ENCODE measurements at places on chromosomes 4 and X.

DNA sequence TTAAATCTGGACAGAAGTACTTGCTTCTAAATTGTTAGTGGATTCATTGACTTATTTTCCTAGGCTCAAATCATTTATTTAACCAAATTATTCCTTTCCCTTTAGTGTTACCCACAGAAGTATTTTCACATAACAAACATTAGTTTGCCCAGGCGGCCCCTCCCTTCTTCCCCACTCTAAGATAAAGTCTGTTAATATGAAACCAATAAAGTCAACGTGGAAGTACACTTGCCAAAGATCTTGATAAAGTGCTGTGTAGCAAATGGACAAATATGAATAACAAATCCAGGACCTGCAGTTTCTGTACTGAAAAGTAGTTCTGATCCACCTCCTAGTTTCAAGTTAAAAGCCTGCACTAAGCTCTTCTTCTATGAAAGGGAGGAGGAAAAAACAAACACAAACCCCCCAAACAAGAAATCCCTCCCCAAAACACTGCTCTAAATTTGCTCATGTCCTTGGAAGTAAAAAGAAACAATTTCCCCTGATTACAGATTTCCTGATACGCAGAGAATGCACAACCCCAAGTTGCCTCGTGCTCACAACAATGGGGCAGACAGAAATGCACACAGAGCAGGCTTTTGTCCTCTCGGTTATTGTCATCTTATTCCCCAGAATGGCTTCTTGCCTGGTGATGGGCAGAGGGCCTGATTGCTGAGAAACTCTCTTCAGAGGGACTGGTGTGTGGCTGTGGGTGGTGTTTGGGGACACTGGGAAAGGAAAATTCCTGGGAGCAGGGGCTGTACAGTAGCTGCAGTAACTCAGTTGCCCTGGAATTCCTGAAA is 23.2 kb downstream of the TMSB4X start:
- H3K4me3 ChIP-seq: no peak overlapping the region
- DNase-seq: no peak
- no peak overlapping the region for H3K27ac ChIP-seq
- no peaks in the 10 kb centered on the region for H3K36me3 ChIP-seq
- peaks cover 4% of the 10 kb centered on the region for H3K4me1 ChIP-seq
- H3K27me3 ChIP-seq: no peaks in the 10 kb centered on the region

GRCh38 chrX:118652717-118653116 is 74.7 kb upstream of the IL13RA1 start:
- no peaks in the 10 kb centered on the region for H3K36me3 ChIP-seq
- no peak overlapping the region for H3K27ac ChIP-seq
- no peak for DNase-seq
- no peak overlapping the region for H3K4me3 ChIP-seq
- no peaks in the 10 kb centered on the region for H3K27me3 ChIP-seq

DNA sequence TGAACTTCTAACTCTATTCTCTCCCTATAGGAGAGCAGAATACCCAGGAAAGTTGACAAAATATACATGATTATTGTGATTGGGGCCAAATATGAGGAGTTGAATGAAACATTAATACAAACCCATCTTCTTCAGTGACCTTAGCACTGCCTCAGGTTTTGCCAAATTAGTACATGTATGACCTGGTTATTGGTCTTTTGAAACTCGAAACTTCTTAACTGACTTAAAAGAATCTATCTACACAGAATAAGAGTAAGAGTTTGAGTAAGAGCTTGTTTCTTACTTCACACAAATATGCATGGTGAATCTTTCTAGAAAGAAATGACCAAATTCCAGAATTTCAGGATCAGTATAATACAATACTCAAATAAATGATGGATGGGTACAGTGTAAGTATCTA is 213.0 kb upstream of the GK2 start:
- H3K4me3 ChIP-seq: no peak overlapping the region
- H3K27me3 ChIP-seq: no peaks in the 10 kb centered on the region
- H3K27ac ChIP-seq: no peak overlapping the region
- no peak for DNase-seq
- H3K4me1 ChIP-seq: peaks cover 18% of the 10 kb centered on the region

DNA sequence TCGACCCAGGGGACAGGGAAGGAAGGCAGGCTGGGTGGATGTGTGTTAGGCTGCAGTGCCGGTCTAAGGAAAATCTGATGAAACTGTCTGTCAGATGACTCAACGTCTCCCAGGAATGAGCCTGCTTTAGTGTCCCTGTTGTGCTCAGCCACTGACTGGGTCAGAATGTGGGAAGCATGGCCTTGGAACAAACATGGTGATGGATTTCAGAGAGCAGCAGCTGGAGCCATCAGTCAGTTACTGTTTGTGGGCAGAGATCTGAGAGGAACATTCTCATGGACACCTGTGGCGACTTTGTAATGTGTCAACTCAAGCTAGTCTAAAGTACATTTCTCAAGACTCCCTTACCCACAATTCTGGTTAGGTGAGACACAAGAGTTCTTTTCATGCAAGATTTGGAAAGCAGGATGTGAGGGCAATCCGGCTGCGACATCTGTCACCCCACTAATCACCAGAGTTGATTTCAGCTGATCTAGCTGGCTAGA is 63.2 kb downstream of the ANAPC10 start:
- no peak overlapping the region for H3K4me3 ChIP-seq
- peaks cover 14% of the 10 kb centered on the region for H3K36me3 ChIP-seq
- no peaks in the 10 kb centered on the region for H3K27me3 ChIP-seq
- no peak for DNase-seq
- H3K27ac ChIP-seq: no peak overlapping the region

DNA sequence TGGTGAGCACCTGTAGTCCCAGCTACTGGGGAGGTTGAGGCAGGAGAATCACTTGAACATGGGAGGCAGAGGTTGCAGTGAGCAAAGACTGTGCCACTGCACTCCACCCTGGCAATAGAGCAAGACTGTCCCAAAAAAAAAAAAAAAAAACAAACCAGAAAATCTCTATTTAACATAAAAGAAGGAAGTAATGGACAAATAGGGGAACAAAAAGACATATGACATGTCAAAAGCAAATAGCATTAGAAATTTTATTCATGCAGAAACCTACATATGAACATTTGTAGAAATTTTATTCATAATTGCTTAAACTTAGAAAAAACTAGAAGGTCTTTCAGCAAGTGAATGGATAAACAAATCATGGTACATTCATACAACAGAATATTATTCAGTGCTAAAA is 97.1 kb upstream of the SH3RF1 start:
- DNase-seq: no peak
- H3K4me1 ChIP-seq: no peaks in the 10 kb centered on the region
- no peaks in the 10 kb centered on the region for H3K27me3 ChIP-seq

DNA sequence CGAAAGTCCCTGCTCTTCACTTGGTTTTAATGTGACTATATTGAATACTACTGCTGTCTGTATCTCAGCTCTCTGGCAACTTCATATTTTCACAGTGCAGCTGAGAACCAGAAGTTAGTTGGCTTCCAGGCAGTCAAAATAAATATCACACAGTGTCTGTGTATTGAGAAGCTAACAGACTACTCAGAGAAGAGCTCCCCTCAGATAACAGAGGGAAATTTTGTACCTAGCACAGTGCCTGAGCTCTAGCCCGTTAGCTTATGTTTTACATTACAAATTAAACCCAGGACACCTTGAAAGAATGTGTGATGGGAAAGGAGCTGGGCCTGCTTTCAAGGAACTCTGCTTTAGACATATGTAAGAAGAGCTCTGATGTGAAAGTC is 22.7 kb downstream of the JADE1 start:
- no peaks in the 10 kb centered on the region for H3K27me3 ChIP-seq
- H3K4me1 ChIP-seq: peaks cover 27% of the 10 kb centered on the region
- no peak for DNase-seq
- H3K4me3 ChIP-seq: no peak overlapping the region

GRCh38 chr4:148786699-148787098 is 344.5 kb upstream of the NR3C2 start:
- H3K36me3 ChIP-seq: no peaks in the 10 kb centered on the region
- H3K4me1 ChIP-seq: peaks cover 4% of the 10 kb centered on the region
- no peaks in the 10 kb centered on the region for H3K27me3 ChIP-seq
- DNase-seq: no peak
- no peak overlapping the region for H3K27ac ChIP-seq

GRCh38 chr4:35700663-35701062 is 543.7 kb downstream of the ARAP2 start:
- H3K36me3 ChIP-seq: no peaks in the 10 kb centered on the region
- no peaks in the 10 kb centered on the region for H3K4me1 ChIP-seq
- H3K27me3 ChIP-seq: no peaks in the 10 kb centered on the region
- no peak overlapping the region for H3K4me3 ChIP-seq
- no peak overlapping the region for H3K27ac ChIP-seq

DNA sequence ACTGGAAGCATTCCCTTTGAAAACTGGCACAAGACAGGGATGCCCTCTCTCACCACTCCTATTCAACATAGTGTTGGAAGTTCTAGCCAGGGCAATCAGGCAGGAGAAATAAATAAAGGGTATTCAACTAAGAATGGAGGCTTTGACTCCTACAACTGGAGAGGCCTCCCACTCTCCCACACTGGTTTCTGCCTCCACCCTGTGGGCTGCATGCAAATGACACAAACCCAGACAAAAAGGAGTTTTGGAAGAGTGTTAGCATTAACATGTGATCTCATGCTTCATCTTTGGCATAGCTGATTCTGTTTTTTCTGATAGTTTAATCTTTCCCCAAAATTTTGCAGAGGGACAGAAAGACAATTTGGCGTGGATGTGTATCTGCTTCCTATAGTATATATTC is 80.8 kb upstream of the IQCM start:
- H3K36me3 ChIP-seq: no peaks in the 10 kb centered on the region
- no peaks in the 10 kb centered on the region for H3K4me1 ChIP-seq
- no peak overlapping the region for H3K4me3 ChIP-seq

GRCh38 chr4:27844376-27844775 is 983.7 kb downstream of the STIM2 start:
- H3K4me1 ChIP-seq: no peaks in the 10 kb centered on the region
- no peak for DNase-seq
- H3K27me3 ChIP-seq: no peaks in the 10 kb centered on the region
- H3K4me3 ChIP-seq: no peak overlapping the region

DNA sequence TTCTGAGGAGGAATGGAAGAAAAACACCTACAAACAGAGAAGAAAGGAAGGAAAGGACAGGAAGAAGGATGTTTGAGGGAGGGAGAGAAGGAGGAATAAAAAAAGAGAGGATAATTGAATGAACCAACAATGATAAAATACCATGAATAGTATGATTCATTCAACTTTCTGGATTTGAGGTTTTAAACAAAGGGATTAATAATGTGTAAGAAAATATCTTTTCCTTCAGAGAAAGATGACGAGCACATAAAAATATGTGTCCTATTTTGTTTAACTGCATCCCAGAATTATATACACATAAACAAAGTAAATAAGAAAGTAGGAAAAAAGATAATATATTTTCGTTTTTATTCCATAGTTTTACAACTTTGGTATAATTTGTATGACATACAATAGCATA is 1380.4 kb downstream of the STIM2 start:
- no peak overlapping the region for H3K4me3 ChIP-seq
- no peaks in the 10 kb centered on the region for H3K36me3 ChIP-seq
- no peaks in the 10 kb centered on the region for H3K4me1 ChIP-seq
- DNase-seq: no peak

DNA sequence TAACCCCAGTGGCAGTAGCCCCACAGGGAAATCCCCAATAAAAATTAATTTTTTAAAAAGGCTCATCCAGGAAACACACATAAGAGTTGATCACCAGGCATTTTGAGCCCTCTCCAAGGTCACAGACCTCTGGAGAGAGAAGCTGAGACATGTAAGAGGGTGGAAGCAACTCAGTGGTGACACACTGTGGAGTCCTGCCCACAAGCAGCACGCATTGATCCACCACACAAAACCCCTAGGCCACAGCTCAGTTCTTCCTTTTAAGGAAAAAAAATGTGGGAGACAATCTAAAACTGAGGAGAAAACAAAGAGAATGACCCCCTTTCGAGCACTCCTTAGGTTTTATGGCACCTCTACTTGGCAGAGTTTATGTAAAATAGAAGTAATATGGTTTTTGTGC is 71.7 kb upstream of the S100G start:
- no peaks in the 10 kb centered on the region for H3K27me3 ChIP-seq
- no peak for DNase-seq
- no peaks in the 10 kb centered on the region for H3K36me3 ChIP-seq
- no peaks in the 10 kb centered on the region for H3K4me1 ChIP-seq

DNA sequence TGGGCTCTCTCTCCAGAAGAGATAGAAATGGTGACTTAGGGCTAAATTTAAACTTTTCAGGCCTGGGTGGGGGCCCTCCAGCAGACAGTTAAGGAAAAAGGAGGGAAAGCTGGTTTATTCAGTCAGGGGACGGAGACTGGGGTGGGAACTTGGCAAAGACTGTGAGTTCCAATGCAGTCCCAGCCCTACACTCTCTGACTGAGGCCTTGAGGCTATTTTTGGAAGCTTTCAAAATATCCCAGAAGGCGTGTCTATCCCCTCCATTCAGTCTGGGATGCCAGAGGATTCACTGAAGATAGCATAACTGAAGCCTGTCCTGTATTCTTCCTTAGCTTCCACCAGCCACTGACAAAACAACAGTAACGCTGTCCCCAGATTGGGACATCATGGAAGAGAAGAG is 32.1 kb upstream of the MSN start:
- H3K4me1 ChIP-seq: peaks cover 17% of the 10 kb centered on the region
- no peaks in the 10 kb centered on the region for H3K36me3 ChIP-seq
- no peak for DNase-seq
- H3K27ac ChIP-seq: no peak overlapping the region

DNA sequence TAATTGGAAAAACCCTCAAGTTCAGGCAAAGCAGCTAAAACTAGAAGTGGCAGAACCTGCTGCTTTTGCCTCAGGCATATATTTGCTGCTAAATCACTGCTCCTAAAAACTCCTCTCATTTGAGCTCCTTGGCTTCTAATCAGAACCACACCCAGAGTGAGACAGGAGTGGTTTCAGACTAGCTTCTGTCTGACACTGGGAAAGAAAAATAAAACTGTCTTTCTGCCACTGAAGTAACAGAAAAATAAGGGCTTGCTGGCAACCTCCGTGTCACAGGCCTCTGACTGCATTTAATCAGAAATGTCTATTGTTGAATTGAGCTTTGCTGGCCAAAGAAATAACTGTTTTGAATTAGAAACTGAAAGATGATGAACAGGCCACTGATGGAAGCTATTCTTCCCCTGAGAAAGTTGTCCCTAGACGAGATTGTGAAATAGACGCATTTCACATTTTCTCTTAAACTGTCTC is 52.1 kb upstream of the RAP2C start:
- DNase-seq: no peak
- peak overlapping the region; percentile 29 for H3K4me3 ChIP-seq
- H3K36me3 ChIP-seq: no peaks in the 10 kb centered on the region
- H3K27ac ChIP-seq: peak overlapping the region; percentile 92
- no peaks in the 10 kb centered on the region for H3K27me3 ChIP-seq

DNA sequence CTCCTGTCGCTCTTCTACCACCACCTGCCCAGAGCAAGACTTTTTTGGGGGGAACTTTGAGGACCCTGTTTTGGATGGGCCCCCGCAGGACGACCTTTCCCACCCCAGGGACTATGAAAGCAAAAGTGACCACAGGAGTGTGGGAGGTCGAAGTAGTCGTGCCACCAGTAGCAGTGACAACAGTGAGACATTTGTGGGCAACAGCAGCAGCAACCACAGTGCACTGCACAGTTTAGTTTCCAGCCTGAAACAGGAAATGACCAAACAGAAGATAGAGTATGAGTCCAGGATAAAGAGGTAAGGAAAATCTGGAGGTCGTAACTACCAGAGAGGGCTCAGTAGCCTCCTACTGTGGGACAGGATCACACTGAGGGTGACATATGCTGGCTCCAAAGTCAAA is 364.5 kb downstream of the MAPK10 start:
- H3K27ac ChIP-seq: no peak overlapping the region
- DNase-seq: no peak
- no peaks in the 10 kb centered on the region for H3K4me1 ChIP-seq
- peaks cover 15% of the 10 kb centered on the region for H3K36me3 ChIP-seq

- no peak overlapping the region for H3K4me3 ChIP-seq
- no peaks in the 10 kb centered on the region for H3K36me3 ChIP-seq
- H3K27me3 ChIP-seq: no peaks in the 10 kb centered on the region
- no peak overlapping the region for H3K27ac ChIP-seq
- no peaks in the 10 kb centered on the region for H3K4me1 ChIP-seq
Measured at GRCh38 chrX:96776966-96777365, 92.3 kb downstream of the DIAPH2 start.
